M059J (cell line): ENCODE measurements at places on chromosomes 11 and 22. TPM values are rescaled to one million over a fixed set of nuclear protein-coding genes. Genes with fewer than 3 reads are reported as not detected.

GRCh38 chr22:42892156-42892555 lies 35.1 kb upstream of the ARFGAP3 start:
- DNase-seq = no peak

GRCh38 chr11:126446581-126446980 lies 91.1 kb downstream of the ST3GAL4 start:
- DNase-seq = no peak

GRCh38 chr11:97814325-97814959 lies 1206.3 kb upstream of the CNTN5 start:
- DNase-seq = peak; percentile 22

MFNG gene
- 0.07 TPM in 1 of 2 replicates, not detected in the other for total RNA-seq

IRAG1 gene
- total RNA-seq = 18.4 and 27.5 TPM in 2 replicates

- DNase-seq = no peak
Observed at GRCh38 chr11:76361776-76362175, 19.2 kb downstream of the THAP12 start.

GRCh38 chr11:72225411-72225951 lies 914 bp downstream of the INPPL1 start:
- DNase-seq = no peak

DNA sequence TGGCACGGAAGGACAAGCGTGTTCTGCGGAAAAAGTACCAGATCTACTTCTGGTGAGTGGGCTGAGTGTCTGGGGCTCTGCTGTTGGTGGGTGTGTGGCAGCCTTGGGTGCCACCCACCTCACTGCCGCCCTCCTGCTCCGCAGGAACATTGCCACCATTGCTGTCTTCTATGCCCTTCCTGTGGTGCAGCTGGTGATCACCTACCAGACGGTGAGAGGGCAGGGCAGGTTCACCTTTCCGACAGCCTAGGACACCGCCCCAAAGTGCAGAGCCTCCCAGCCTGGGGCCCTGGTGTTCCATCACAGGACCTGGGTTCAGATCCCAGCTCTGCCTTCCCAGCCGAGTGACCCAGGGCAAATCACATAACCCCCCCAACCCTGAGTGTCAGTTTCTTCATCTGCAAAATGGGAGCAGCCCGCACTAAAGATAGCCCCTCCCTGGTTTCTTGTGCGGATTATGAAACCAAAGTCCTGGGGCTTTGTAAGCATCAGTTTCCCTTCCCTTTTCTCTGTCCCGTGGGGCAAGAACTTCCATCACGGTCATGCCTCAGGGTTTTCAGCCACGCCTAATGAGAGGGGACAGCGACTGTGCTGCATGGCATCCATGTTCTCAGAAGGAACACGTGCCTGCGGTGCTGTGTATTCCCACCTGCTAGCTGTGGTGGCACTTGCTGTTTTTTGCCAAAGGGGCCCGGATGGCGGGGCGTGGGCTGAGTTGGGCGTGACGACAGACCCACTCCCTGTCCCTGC lies 9.8 kb upstream of the TAGLN start:
- no peak for DNase-seq

DNA sequence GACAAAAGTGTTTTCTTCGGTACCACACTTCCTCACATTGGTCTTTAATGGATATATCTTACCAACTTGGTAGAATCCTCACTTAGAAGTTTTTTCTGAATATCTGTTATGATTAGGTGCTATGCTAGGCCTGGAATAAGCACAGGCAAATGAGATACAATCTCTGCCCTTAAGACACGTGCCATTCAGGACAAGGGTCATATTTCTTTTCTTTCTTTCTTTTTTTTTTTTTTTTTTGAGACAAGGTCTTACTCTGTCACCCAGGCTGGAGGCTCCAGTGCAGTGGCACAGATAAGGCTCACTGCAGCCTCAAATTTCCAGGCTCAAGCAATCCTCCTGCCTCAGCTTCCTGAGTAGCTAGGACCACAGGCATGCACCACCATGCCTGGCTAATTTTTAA lies 23.0 kb downstream of the WBP2NL start:
- DNase-seq = no peak

GRCh38 chr11:111851636-111852035 lies 19.7 kb downstream of the ALG9 start:
- peak; percentile 54 for DNase-seq

CDC42EP2 gene
- 0.07 and 1.6 TPM in 2 replicates for total RNA-seq

- DNase-seq = no peak
Observed at GRCh38 chr22:37334461-37334858, 52.2 kb downstream of the CYTH4 start.

DNA sequence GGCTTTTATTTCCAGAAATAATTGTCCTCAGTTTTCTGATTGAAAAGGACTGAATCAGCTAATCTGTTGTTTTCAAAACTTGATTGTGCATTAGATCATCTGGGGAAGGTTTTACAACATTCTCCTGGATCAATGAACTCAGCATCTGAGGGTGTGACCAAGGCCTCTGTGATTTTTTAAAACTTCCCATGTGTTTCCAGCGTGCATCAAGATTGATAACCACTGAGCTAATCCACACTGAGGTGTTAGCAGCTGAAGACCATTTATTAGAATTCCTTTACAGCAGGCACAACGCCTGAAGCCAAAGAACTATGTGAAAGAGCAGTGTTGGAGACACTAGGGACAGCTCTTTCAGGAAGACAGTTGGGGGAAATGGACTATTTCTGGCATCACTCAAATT lies 10.2 kb downstream of the VSTM5 start:
- DNase-seq = no peak

ARHGAP42 gene
- 5.9 and 7.0 TPM in 2 replicates for total RNA-seq

HTR3A gene
- not detected in 2 replicates for total RNA-seq

GRCh38 chr22:47976219-47976618 lies 1213.8 kb downstream of the TBC1D22A start:
- no peak for DNase-seq

GRCh38 chr11:61955422-61956135 lies 5.4 kb downstream of the BEST1 start:
- DNase-seq = no peak
